NCI-H2029 treated with DMSO at 0.1 percent for 48 hours (cell line): ENCODE measurements at places on chromosomes 3 and 15.

GRCh38 chr3:124625074-124625473 is 105.2 kb upstream of the UMPS start:
- no peak for DNase-seq

GRCh38 chr3:158768881-158769543 is 32.8 kb upstream of the MFSD1 start:
- no peak for DNase-seq

- no peak for DNase-seq
Observed at GRCh38 chr3:142595581-142595950, 627 bp upstream of the PLS1 start.

DNA sequence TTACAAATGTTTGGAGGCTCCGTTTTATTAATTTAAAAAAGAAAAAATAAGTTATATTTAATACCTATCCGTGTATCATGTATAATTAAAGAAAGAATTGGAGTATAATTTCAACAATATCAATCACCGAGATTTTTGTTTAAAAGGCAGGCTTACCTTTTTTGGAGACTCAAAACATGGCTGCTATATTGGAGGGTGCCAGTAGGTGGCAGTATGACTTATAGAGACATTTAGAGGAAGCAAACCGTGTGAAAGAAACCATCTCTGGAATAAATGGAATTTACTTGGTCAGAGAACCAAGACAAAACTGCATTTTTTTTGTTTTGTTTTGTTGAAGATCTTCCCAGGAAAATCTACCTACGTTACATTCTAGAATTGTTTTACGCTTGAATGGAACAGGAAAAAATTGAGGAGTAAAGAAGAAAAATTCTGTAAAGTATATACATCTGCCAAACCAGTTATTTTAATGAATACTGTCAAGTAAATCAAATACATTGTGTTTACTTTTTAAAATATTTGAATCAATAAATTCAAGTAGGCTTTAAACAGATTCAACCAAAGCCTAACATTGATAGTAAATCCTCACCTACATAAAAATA is 802.6 kb upstream of the ALCAM start:
- DNase-seq: peak; percentile 11

GRCh38 chr15:63476229-63476632 is 28.2 kb upstream of the USP3 start:
- DNase-seq: no peak
